ENCODE measurements at places on chromosomes 3 and 15. TPM values are rescaled to one million over a fixed set of nuclear protein-coding genes. Genes with fewer than 3 reads are reported as not detected.

KPNA1 gene
- total RNA-seq = 28.9 TPM

SLC9A9 gene
- 0.79 TPM for total RNA-seq

AP3B2 gene
- 2.9 TPM for total RNA-seq

GOLGA6B gene
- not detected for total RNA-seq

CSPG4 gene
- total RNA-seq = 0.95 TPM

XCR1 gene
- total RNA-seq = not detected

GOLGA6A gene
- not detected for total RNA-seq

GRK7 gene
- total RNA-seq = not detected

RBSN gene
- total RNA-seq = 8.0 TPM

CCNL1 gene
- 46.5 TPM for total RNA-seq

GNAT1 gene
- not detected for total RNA-seq

SPATA12 gene
- not detected for total RNA-seq

SIDT1 gene
- total RNA-seq = 0.59 TPM

MBD4 gene
- 15.2 TPM for total RNA-seq

SNX22 gene
- total RNA-seq = 0.74 TPM

ADAMTSL3 gene
- total RNA-seq = 6.7 TPM

C2CD4A gene
- 1.5 TPM for total RNA-seq

RBP2 gene
- total RNA-seq = 4.7 TPM

EXD1 gene
- total RNA-seq = not detected

MYZAP gene
- total RNA-seq = 8.8 TPM

SERPINI2 gene
- total RNA-seq = 376 TPM

BNIP2 gene
- 19.5 TPM for total RNA-seq

ENTPD3 gene
- total RNA-seq = 10.3 TPM

KLHL18 gene
- 10.3 TPM for total RNA-seq

CYP8B1 gene
- not detected for total RNA-seq

CD86 gene
- 3.6 TPM for total RNA-seq

CFAP92 gene
- total RNA-seq = 0.40 TPM

ZIC4 gene
- total RNA-seq = not detected

TMEM266 gene
- 4.8 TPM for total RNA-seq

LSAMP gene
- total RNA-seq = 5.5 TPM

ZIC1 gene
- total RNA-seq = not detected

GALNT15 gene
- total RNA-seq = 2.3 TPM

BCHE gene
- 0.37 TPM for total RNA-seq

IMPG2 gene
- 0.06 TPM for total RNA-seq

LRRN1 gene
- total RNA-seq = 2.7 TPM

MGLL gene
- total RNA-seq = 7.4 TPM

SLC27A2 gene
- 6.1 TPM for total RNA-seq

TGM4 gene
- total RNA-seq = not detected

PPCDC gene
- total RNA-seq = 12.3 TPM

SGO1 gene
- total RNA-seq = 0.40 TPM

SLITRK3 gene
- not detected for total RNA-seq

PAQR5 gene
- 6.2 TPM for total RNA-seq

SCAANT1 gene
- not detected for total RNA-seq

MAP1A gene
- 3.1 TPM for total RNA-seq

FEZF2 gene
- not detected for total RNA-seq

RNU5B-1 gene
- total RNA-seq = 21.8 TPM

PIERCE2 gene
- total RNA-seq = 2.8 TPM

FBLN2 gene
- total RNA-seq = 3.9 TPM

PTX3 gene
- 1.5 TPM for total RNA-seq

THRB gene
- 9.5 TPM for total RNA-seq

GOLGA8M gene
- total RNA-seq = 2.1 TPM

PLXNB1 gene
- total RNA-seq = 103 TPM

ACOX2 gene
- total RNA-seq = 1.3 TPM

FRMD5 gene
- 0.04 TPM for total RNA-seq

ERC2 gene
- total RNA-seq = 2.8 TPM

Data from pancreas (tissue), 10 donors.